ENCODE measurements at places on chromosomes 2 and 18.

GRCh38 chr2:238689871-238690389, 158.0 kb upstream of the TWIST2 start:
- DNase-seq, result no peak

GRCh38 chr2:2739231-2739795, 408.2 kb upstream of the MYT1L start:
- DNase-seq, result no peak

- no peak for DNase-seq
Observed at GRCh38 chr2:105238664-105239240, 2.8 kb upstream of the GPR45 start.

- DNase-seq, result no peak
Observed at GRCh38 chr2:229378386-229378785, 107.3 kb upstream of the PID1 start.

GRCh38 chr18:36628435-36629137, 200.2 kb downstream of the TPGS2 start:
- no peak for DNase-seq

DNA sequence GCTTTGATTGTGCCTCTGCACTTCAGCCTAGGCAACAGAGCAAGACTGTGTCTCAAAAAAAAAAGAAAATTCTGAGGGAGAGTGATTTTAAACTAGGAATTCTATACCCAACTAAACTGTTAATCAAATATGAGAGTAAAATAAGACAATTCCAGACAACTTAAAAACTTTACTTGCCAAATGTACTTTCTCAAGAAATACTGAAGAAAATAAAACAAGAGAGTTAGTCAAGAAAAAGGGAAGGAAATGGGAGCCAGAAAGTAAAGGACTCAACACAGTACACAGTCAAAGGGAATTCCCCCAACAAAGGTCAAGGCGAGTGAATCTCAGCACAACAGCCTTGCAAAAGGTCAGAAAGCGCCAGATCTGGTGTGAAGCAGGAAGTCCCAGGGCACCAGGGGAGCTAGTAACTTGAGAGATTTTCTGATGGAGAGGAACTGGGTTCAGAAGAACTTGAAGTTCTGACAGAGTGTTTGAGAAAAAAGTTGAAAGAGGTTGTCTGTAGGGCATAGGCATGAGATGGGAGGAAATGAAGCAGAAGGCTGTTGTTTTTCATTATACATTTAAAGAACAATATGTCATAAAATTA, 22.6 kb upstream of the TBC1D8 start:
- DNase-seq, result no peak

DNA sequence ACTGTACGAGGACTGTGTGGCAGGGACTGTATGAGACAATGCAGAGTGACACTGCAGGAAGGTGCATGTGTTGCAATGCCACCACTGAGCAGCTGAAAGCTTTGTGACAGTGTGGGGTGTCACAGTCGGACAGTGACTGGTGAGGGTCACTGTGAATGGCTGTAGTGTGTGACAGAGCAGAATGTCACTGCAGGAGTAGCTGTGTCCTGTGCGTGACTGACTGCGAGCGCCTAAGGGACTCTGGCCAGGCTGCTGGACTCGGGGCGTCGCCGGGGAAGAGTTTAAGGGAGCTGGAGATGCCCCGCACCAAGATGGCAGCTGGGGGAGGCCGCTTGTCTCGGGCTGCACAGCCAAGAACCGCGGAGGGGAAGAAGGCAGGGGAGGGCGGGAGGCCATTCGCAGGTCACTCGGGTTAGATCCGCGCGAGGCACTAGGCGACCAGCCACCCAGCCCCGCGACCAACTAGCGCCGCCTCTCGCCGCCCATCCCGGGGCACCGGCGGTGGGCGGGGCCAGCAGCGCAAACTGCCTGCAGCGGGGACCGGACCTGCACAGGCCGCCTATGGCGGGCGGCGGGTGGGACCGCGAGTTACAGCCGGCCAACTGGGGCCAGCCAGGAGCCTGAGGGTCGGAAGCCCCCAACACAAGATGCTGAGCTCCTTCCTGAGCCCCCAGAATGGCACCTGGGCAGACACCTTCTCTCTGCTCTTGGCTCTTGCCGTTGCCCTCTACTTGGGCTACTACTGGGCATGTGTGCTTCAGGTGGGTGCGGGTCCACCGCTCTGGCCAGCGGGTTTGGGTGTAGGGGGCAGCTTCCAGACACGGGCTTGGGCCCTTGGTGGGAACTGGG, at the start of gene ABHD1:
TSS of gene ABHD1 (plus strand) at position 514 of the 849 bp plus-strand sequence. CDS start at position 648, 134 bp downstream.
- DNase-seq, result peak; percentile 53

GRCh38 chr2:231883468-231883881, 42.7 kb downstream of the NPPC start:
- DNase-seq, result no peak

- DNase-seq, result no peak
Observed at GRCh38 chr2:236574424-236575145, 5.0 kb downstream of the ACKR3 start.

GRCh38 chr18:28771849-28772248, 594.9 kb upstream of the CDH2 start:
- DNase-seq, result no peak

DNA sequence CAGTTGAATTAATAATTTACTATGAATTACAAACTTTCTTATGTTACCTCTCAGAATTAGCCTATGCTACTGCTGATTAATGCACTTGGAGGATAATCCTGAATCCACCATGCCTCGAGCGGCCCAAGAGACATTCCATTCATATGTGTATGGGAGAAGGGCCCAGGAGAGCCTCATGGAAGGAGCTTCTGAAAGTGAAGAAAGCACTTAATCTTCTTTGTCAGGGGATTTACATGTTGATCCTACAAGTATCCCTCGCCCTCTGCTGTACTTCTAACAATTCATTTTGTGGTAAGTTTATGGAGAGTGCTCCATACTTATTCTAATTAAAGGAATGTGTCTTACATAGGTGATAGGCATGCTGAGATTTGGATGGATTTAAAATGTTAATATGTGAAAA, 1189.1 kb upstream of the NXPH2 start:
- no peak for DNase-seq

- no peak for DNase-seq
Observed at GRCh38 chr2:47631306-47631705, 151.6 kb upstream of the MSH6 start.

DNA sequence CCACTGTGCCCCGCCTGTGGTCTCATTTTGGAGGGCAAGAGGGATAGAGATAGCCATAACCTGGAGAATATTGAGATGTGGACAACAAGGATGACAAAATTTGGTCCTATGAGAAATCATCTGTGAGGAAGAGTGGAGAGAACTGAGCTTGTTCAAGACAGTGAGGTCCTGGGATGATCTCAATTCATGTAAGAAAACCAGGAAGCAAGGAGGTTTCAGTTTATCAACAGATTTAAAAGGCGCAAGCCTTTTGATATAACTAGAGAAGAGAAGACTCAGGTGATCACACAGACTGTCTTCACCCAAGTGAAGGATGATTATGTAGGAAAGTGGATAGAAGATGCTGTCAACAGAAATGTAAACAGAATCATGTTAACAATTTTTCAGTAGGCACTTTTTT, 39.1 kb downstream of the PCBP1 start:
- DNase-seq, result no peak

GRCh38 chr2:227004482-227004881, 159.5 kb downstream of the COL4A4 start:
- DNase-seq, result no peak

All from SW480 (cell line).